Activated T-cell treated with anti-CD3 and anti-CD28 coated beads, Interleukin-2, amount 50 U/mL, for 72 hours (primary cell): ENCODE measurements at places on chromosomes 5 and 9.

DNA sequence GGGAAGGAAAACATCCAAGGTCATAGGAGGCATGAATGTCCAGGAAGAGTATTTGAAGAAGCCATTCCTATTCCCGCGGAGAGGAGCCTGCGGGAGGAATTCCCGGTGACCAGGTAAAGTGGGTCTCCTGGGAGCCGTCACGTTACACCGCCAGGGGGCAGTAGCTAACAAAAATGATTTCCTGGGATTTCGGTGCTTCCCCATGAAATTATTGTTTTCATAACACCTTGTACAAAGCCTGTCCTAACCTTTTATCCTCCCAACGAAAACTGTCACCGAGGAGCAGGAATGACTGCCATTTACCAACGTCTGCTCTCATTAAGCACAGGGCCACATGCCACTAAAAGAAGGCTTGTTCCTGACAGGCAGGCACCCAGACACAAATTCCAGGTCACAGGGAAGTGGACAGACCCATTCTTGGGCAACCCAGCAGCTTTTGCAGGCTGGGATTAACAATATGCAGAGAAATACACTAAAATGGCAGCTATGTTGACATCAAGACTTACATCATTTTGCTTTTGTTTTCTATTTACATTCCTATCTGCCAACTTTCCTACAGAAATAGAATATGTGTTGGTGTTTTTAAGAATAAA is 41.2 kb upstream of the CTSL start:
- no peak for DNase-seq

GRCh38 chr5:76804266-76804665 is 14.6 kb upstream of the F2RL1 start:
- no peak for DNase-seq

DNA sequence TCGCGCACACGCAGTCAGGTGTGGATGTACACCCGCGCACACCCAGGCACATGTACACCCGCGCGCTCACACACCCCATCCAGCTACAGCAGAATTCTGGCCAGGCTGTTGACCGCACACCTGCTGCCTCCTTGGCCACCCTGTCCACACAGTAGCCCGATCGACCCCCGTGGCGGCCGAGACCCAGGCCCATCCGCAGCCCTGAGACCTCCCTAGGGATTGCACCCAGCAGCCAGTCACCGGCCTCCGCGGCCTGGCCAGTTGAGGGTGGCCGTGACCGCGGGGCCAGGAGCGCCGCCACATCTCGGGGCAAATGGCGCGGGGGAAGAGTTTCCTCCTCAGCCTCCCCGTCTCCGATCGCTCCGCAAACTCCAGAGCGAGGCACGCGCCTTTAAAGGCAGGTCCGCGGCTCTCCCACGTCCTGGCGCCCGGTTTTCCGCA is 774 bp upstream of the ADAMTS16 start:
- no peak for DNase-seq

DNA sequence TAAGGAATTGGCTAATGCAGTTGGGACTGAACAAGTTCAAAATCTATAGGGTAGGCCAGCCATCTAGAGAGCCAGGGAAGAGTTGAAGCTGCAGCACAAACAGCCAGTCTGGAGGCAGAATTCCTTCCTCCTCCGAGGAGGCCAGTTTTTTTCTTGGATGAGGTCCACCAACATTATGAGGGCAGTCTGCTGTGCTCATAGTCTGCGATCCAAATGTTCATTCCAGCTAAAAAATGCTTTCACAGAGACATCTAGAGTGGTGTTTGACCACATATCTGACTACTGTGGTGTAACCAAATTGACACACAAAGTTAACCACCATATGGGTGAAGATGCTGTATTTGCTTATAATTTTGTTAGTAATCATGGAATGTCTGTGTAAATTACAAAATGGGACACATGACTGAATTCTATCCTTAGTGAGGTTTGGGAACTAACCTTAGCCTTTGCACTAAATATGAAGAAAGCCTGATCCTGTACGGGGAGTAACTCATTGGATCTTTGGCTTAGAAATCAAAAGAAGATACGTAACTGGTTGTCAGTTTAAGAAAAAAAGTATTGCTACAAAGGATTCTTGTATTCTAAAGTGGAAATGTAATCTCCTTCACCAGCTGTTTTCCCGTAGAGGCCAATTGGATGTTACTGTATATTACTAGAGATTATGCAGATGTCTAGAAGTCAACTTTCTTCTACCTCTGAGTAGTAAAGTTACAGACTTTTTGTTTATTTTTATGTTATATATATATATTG is 70.6 kb downstream of the SPIN1 start:
- no peak for DNase-seq

DNA sequence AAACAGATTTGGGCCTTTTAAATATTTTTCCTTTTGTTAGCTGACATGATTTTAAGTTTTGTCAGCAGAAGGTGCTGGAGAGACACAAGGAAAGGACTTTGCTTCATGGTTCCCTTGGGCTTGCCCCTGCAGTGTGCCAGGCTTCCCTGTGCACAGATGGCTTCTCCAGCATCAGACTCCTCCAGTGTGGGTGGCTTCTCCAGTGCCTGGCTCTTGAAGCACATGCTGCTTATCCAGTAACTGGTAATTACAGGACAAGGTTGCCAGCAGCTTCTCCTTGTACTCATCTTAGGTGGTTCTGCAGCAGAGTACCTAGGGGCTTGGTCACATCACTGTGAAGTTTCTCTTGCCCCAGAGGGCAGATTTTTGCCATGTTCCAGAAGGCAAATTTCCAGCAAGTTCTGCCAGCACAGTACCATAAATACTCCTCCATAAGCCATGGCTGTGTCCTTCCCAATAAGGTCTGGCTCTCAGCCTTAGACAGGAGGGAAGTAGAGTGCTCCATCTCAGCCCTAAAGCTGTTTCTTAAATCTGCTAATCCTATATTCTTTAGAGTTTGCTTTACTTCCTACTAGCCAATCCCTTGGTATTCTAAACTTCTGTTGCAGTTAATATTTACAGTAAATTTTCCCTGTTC is 62.4 kb downstream of the PJA2 start:
- no peak for DNase-seq

DNA sequence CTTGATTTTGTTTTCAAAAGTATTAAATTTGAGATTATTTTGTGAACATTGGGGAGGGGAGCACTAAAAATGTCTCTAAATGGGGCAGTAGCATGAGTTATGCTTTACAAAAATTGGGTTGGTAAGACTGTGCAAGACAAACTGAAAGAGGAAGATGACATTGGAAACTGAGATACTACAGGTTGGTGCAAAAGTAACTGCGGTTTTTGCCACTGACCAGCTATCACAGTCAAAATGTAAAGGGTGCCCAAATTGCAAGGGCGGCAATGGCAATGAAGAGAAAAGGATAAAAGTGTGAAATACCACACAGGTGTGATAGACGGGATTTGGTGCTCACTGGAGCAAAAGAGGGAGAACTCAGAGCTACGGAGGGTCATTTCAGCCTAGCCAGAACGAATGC is 124.0 kb downstream of the FANCC start:
- no peak for DNase-seq
